ENCODE measurements at places on chromosomes 5 and 9.

DNA sequence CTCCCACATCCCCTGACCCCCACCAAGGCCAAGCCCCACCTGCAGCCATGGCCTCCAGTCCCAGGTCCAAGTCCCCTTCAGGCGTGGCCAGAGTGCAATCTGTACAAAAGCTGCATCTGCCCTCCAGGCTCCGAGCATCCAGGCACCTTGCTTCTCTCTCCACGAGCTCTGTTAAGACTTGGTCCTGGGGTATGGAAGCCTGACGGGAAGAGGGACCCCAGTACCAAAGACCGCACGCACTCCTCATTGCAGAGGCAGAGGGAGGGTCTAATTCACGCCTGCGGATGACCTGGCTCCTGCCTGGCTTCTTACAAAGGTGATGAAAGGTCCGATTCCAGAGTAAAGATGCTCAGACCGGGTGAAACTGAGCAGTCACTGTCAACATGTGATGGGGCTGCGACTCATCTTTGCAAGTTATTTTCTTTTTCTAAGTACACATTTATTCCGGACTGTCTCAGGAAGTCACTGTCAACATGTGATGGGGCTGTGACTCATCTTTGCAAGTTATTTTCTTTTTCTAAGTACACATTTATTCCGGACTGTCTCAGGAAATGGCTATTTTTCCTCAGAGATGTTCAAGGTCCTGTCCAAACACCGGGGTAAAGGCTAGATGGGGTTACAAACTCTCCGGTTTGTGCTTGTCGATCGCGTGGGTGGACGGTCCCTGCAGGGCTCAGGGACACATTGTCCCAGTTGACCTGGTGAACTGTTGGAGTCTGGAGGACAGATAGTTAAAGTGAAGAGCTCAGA, 252.0 kb upstream of the IRX4 start:
- no peak for DNase-seq

DNA sequence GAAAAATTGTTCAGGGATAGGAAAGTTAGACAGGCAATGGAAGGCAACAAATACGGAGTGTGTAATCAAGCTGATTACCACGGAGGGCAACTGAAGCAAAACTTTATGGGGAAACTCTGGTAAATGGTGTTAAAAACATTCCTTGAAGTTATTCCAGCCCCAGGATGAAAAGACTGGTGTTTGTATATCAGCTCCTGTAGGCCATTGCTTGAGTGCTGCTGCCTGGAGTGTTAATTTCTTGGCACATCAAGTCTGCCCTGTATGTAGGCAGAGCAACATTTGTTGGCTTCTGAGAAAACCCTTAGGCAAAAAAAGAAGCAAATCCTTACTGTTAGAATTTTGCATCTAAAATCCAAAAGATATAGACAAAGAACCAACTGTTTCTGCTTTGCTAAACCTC, 686.5 kb upstream of the ACO1 start:
- DNase-seq: no peak

GRCh38 chr5:180600554-180601041, 9.3 kb upstream of the SCGB3A1 start:
- no peak for DNase-seq

DNA sequence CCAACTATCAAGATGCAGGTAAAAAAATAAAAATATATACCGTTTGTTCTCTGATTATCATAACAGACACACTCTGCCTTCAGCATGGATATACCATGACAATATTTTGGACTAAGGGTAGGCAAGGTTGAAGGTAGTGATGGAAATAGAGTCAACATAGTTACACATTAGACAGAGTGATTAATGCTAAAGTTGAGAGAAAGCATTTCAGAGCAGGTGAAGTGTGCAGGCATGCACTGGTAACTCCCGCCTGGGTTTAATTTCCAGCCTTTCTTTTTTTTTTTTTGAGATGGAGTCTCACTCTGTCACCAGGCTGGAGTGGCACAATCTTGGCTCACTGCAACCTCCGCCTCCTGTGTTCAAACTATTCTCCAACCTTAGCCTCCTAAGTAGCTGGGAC, 458.5 kb downstream of the TLR4 start:
- DNase-seq: no peak

GRCh38 chr5:5700549-5700948, 278.1 kb downstream of the ICE1 start:
- no peak for DNase-seq

DNA sequence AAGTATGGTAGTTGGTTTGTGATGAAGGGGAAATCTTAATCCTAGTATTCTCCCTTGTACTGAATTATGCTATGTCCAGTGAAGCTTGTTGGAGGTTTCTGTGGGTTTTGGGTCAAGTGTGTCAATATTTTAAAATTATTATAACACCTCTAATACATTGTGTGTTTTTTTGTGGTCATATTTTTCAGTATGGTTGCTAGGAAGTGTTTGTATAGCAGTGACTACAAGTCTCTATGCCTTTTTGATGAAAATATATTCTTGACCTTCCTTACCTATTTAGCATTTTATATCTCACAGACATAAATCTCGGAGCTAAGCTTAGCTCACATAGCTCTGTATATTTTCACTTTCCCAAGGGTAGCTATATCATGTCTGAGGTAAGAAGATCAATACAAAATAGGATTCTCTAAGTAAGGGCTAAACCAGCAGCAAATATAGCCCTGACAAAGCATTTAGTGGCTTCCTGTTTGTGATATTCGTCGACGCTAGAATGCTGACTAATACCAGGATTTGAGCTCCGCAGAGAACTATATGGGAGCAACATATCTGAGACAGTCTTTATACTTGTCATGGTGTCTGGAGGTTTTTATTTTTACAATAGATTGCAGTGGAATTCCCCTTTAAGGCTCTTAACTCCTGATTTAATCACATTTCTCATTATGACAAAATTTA, 82.3 kb downstream of the MACIR start:
- DNase-seq: no peak

GRCh38 chr5:108876451-108876850, 128.8 kb downstream of the FER start:
- no peak for DNase-seq
